Ascending aorta (tissue), 2 donors: ENCODE measurements at places on chromosomes 4 and X.

DNA sequence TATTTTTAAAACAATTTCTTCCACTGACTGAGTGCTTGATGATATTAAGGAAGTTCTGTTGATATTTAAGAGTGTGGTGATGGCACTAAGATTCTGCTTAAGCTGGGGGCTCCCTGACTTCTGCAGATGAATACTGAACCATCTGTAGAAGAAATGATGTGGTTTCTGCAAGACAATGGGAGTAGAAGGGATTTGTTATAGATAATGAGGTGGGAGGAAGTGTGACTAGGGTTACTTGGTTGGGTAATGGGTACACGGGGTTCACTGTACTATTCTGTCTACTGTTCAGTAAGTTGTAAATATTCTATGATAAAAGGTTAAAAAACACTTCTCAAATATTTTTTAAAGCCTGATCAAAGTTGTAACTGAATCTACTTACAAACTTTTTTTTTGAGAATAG is 60.9 kb upstream of the TXK start:
- no peaks in the 10 kb centered on the region for H3K4me1 ChIP-seq
- no peak for DNase-seq
- H3K27ac ChIP-seq: no peak overlapping the region
- no peak overlapping the region for H3K4me3 ChIP-seq
- H3K27me3 ChIP-seq: no peaks in the 10 kb centered on the region
- no peaks in the 10 kb centered on the region for H3K36me3 ChIP-seq

- H3K4me3 ChIP-seq: no peak overlapping the region
- H3K27ac ChIP-seq: no peak overlapping the region
- H3K27me3 ChIP-seq: no peaks in the 10 kb centered on the region
- no peaks in the 10 kb centered on the region for H3K36me3 ChIP-seq
- no peaks in the 10 kb centered on the region for H3K4me1 ChIP-seq
Measured at GRCh38 chrX:25105221-25105620, 89.5 kb upstream of the ARX start.

DNA sequence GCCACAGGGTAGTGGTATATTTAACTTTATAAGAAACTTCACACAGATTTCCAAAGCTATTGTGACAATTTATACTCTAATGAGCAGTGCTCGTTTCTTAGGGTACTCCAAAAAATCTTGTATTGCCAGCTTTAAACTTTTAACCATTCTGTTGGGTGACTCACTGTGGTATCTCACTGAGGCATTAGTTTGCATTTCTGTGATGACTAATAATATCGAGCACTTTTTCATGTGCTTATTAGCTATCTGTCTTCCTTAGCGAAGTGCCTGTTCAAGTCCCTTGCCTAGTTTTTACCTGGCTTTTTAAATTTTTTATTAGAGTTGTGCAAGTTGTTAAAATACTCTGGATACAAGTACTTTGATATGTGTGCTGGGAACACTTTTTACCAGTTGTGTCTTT is 5.5 kb downstream of the PNMA3 start:
- no peaks in the 10 kb centered on the region for H3K36me3 ChIP-seq
- H3K27me3 ChIP-seq: no peaks in the 10 kb centered on the region
- no peak overlapping the region for H3K4me3 ChIP-seq
- H3K27ac ChIP-seq: no peak overlapping the region

DNA sequence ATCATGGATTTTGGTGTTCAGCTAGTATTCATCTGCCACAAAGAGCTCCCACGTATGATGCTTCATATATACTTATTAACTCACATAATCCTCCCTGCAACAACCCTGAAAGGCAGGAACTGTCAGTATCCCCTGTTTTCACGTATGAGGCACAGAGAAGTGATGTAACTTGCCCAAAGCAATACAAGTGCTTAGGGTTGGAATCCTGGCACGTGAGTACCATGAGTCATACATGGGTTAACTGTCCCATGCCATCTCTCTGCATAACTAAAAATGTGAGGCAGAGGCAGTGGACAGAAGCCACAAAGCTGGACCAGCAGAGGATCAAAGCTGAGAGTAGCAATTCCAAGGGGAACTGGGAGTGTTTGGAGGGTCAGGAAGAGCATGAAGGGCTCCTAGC is 35.7 kb upstream of the EGFL6 start:
- no peaks in the 10 kb centered on the region for H3K4me1 ChIP-seq
- DNase-seq: no peak
- no peaks in the 10 kb centered on the region for H3K27me3 ChIP-seq

DNA sequence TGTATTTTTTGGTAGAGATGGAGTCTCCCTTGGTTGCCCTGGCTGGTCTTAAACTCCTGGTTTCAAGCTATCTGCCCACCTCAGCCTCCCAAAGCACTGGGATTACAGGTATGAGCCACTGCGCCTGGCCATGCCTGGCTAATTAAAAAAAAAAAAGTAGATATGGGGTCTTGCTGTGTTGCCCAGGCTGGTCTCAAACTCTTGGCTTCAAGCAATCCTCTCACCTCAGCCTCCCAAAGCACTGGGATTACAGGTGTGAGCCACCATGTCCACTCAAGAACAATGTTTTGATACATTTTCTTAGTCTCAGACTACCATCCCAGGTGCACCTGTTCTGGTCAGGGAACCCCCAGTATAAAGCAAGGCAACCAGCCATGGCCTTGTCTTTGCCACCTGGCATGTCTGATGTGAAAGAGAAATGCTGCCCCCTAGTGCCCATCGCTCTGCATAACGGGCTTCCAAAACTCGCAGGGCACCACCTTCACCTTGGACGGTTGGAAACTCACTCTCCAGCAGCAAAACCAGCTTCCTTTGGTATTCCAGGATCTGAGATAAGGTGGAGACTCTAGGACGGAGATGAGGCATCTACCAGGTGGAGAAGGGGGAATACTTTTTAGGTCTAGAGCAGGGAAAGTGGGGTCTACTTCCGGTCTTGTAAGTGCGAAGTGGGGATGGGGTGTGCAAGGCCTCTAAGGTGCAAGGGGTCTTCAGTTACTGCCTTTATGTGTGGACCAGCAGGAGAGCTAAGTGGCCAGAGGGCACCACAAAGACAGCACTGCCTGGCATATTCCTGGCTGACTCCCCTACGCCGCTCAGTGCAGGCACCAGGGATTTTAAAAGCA is 47.7 kb upstream of the AFAP1 start:
- H3K4me1 ChIP-seq: no peaks in the 10 kb centered on the region
- H3K27ac ChIP-seq: no peak overlapping the region
- H3K4me3 ChIP-seq: no peak overlapping the region
- H3K36me3 ChIP-seq: peaks cover 7% of the 10 kb centered on the region
- no peak for DNase-seq

DNA sequence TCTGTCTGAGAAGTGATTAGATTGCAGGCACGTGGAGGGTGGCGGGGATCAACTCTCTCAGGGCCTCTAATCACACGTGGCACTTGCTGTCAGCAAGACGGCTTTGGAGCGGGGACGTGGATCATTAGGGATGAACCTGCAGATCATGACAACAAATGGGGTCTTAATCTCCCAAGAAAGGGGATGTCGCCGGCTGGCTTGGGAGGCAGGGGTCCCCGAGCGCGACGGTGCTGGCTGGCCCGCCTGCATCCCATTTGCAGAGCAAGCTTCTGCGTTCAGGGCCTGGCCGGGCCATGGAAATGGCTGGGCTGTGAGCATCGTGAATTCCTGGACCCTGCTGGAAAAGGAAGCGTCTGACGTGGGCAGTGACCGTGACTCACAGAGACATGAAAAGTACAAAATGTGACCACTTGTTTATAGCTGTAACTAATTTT is 85.1 kb upstream of the SHOX start:
- no peaks in the 10 kb centered on the region for H3K36me3 ChIP-seq
- DNase-seq: no peak
- H3K27ac ChIP-seq: no peak overlapping the region
- H3K27me3 ChIP-seq: no peaks in the 10 kb centered on the region

DNA sequence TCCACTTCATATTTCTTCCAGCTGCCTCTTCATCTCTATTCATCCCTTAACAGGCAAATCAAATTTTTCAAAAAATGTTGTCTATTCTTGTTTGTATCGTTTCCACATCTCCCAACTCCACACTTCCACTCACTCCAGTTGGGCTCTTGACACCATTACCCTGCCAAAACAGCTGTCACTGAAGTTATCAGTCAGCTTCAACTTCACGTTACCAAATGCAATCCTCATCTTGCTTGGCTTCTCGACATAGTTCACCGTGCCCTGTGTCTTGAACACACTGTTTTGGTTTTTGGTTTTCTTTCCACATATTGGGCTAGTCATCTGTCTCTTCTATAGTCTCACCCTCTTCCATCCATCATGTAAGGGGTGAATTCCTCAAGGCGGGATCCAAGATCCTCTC is 65.2 kb downstream of the GALNT7 start:
- no peak for DNase-seq
- H3K4me3 ChIP-seq: no peak overlapping the region
- no peak overlapping the region for H3K27ac ChIP-seq
- no peaks in the 10 kb centered on the region for H3K4me1 ChIP-seq
- no peaks in the 10 kb centered on the region for H3K36me3 ChIP-seq

DNA sequence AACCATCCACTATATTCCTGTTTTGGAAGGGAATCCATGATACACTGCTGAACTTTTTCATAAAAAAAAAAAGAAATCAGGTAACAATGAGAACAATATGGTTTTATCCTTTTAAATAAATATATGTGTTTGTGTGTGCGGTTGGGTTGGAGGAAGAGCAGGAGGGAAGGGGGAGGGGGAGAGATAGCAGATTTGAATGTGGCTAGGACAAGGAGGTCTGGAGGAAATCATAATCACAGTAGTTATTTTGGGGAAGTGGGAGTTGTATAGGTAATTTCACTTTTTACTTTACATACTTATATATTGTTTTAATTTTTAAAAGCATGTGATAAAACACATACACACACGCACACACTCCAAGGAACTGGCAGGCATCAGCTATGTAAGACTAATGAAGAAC is 134.5 kb upstream of the MBNL3 start:
- H3K4me1 ChIP-seq: no peaks in the 10 kb centered on the region
- no peak for DNase-seq
- no peaks in the 10 kb centered on the region for H3K36me3 ChIP-seq

GRCh38 chr4:683247-683897 is 5.6 kb downstream of the SLC49A3 start:
- no peak for DNase-seq
- H3K27me3 ChIP-seq: peaks cover 10% of the 10 kb centered on the region
- H3K36me3 ChIP-seq: no peaks in the 10 kb centered on the region
- H3K4me3 ChIP-seq: no peak overlapping the region

GRCh38 chr4:18815081-18815778 is 793.7 kb upstream of the LCORL start:
- H3K4me1 ChIP-seq: no peaks in the 10 kb centered on the region
- no peak for DNase-seq
- no peak overlapping the region for H3K4me3 ChIP-seq
- no peaks in the 10 kb centered on the region for H3K27me3 ChIP-seq
- H3K36me3 ChIP-seq: no peaks in the 10 kb centered on the region
